Upper lobe of left lung (tissue), 6 donors: ENCODE measurements at places on chromosomes 3 and 15.

DNA sequence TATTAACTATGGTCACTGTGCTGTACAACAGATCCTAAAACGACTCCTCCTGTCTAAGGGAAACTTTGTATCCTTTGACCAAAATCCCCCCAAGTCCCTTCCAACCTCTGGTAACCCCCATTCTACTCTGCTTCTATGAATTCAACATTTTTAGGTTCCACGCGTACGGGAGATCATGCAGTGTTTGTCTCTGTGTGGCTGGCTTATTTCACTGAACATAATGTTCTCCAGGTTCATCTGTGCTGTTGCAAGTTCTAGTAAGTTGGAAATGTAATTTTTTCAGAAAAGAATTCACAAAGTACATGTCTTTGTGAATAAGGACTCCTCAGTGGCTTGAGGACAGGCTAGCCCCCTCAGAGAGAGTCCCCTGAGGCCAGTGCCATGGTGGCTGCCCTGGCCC is 66.1 kb downstream of the ATP10A start:
- H3K36me3 ChIP-seq = no peaks in the 10 kb centered on the region
- H3K27me3 ChIP-seq = no peaks in the 10 kb centered on the region
- no peak overlapping the region for H3K27ac ChIP-seq
- no peak overlapping the region for H3K4me3 ChIP-seq
- H3K4me1 ChIP-seq = peaks cover 6% of the 10 kb centered on the region
- no peak for DNase-seq

DNA sequence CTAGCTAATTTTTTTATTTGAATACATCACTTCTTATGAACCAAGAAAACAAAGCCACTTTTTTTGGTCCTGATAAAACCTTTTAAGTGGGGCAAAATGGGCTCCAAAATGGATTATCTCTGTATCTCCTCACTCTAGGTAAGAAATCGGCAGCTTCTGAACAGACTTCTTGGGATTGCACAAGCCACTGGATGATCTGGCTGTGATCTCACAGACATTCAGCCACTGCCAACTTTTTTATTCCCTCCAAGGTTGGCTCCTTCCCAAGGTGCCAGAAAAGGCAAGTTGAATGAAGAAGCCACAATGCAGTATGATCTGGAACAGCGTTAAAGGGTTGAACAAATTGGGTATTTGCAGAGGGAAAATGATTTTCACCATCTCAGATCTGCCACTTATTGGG is 73.2 kb downstream of the PRICKLE2 start:
- no peaks in the 10 kb centered on the region for H3K36me3 ChIP-seq
- H3K27ac ChIP-seq = peak overlapping the region; percentile 78
- peaks cover 4% of the 10 kb centered on the region for H3K4me1 ChIP-seq

DNA sequence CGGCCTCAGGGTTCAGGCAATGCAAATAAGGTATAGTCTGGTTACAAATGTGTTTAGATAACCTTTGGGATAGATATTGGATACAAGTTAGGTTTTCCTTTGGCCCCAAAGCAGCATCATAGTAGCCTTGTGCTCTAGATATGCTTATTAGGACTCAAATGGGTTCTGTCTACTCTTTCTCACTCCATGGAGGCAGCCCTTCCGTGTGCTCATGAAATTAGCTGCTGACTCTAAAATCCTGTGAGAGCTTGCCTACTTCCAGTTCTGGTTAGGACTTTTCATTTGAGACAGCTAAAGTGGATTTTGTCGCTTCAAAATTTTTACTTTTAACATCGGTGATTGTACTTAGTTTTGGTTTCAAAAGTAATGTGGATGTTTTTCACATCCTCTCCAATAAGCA is 1.6 kb downstream of the CDV3 start:
- H3K27me3 ChIP-seq = no peaks in the 10 kb centered on the region
- peak overlapping the region; percentile 49 for H3K4me3 ChIP-seq
- H3K36me3 ChIP-seq = peaks cover 17% of the 10 kb centered on the region
- peaks cover 51% of the 10 kb centered on the region for H3K4me1 ChIP-seq
- no peak for DNase-seq

- H3K36me3 ChIP-seq = no peaks in the 10 kb centered on the region
- no peak for DNase-seq
- no peak overlapping the region for H3K4me3 ChIP-seq
- no peak overlapping the region for H3K27ac ChIP-seq
These were observed 604.0 kb upstream of the LMCD1 start for GRCh38 chr3:7897655-7898054.

GRCh38 chr3:124890573-124891190 is 3.5 kb upstream of the ITGB5 start:
- H3K4me1 ChIP-seq = peaks cover 6% of the 10 kb centered on the region
- H3K36me3 ChIP-seq = no peaks in the 10 kb centered on the region
- DNase-seq = no peak

DNA sequence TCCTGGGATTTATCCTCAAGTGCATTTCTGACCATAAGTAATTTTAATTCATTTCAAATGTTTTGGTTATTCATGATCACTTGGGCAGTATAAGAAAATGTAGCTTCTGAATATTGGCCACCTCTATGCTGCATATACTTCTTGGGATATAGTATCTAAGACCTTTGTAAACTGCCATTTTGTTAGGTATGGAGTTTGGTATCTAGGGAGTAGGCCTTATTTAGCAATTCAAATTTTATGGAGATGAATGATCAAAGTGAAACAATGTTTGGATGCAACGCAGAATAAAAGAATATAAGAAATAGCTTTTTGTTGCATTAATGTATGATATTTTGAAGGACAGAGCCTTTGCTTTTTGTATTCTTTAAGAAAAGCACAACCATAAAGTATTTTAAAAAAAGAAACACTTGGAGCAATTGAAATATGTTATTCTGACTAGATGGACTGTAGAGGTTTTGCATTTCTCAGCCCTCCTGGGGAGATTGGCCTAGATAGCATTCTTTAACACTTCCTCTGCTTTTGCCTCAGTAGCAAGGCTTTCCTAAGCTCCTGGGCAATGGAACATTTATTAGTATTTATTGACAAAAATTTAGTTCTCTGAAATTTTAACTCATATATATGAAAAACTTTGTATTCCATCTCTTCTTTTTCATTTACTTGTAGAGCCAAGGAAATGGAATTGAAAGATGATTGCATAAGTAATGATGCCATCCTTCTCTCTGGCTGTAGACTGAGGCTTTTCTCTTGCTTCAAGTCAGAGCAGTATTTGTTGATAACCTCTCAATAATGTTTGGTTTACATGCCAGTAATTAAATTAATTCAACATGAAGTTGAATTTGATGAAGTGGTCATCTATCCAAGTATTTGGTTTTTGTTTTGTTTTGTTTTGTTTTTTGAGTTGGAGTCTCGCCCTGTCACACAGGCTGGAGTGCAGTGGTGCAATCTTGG is 61.8 kb upstream of the UTS2B start:
- no peak for DNase-seq
- H3K27me3 ChIP-seq = no peaks in the 10 kb centered on the region
- H3K27ac ChIP-seq = no peak overlapping the region
- no peak overlapping the region for H3K4me3 ChIP-seq

GRCh38 chr15:33587773-33588172 is 277.0 kb downstream of the RYR3 start:
- no peaks in the 10 kb centered on the region for H3K4me1 ChIP-seq
- H3K27ac ChIP-seq = no peak overlapping the region
- no peak overlapping the region for H3K4me3 ChIP-seq
- no peak for DNase-seq
- H3K36me3 ChIP-seq = no peaks in the 10 kb centered on the region

- no peak for DNase-seq
- no peaks in the 10 kb centered on the region for H3K27me3 ChIP-seq
- H3K27ac ChIP-seq = no peak overlapping the region
- H3K36me3 ChIP-seq = no peaks in the 10 kb centered on the region
These were observed 270.3 kb upstream of the CFAP20DC start for GRCh38 chr3:59320080-59320479.

- H3K27ac ChIP-seq = no peak overlapping the region
- H3K4me3 ChIP-seq = no peak overlapping the region
- H3K36me3 ChIP-seq = no peaks in the 10 kb centered on the region
- no peaks in the 10 kb centered on the region for H3K4me1 ChIP-seq
- no peak for DNase-seq
These were observed 41.7 kb downstream of the CADPS start for GRCh38 chr3:62833538-62833937.

GRCh38 chr3:178706411-178706810 is 170.2 kb downstream of the KCNMB2 start:
- no peak overlapping the region for H3K27ac ChIP-seq
- H3K27me3 ChIP-seq = no peaks in the 10 kb centered on the region
- H3K36me3 ChIP-seq = no peaks in the 10 kb centered on the region
- no peak for DNase-seq
- no peaks in the 10 kb centered on the region for H3K4me1 ChIP-seq

- no peaks in the 10 kb centered on the region for H3K4me1 ChIP-seq
- H3K36me3 ChIP-seq = no peaks in the 10 kb centered on the region
- no peak overlapping the region for H3K27ac ChIP-seq
- DNase-seq = no peak
These were observed 22.5 kb downstream of the SLC41A3 start for GRCh38 chr3:126061301-126062032.

- no peaks in the 10 kb centered on the region for H3K27me3 ChIP-seq
- no peak overlapping the region for H3K27ac ChIP-seq
- no peak for DNase-seq
- H3K4me1 ChIP-seq = no peaks in the 10 kb centered on the region
- H3K36me3 ChIP-seq = no peaks in the 10 kb centered on the region
These were observed 34.2 kb upstream of the PRR23E start for GRCh38 chr3:127158614-127159229.

DNA sequence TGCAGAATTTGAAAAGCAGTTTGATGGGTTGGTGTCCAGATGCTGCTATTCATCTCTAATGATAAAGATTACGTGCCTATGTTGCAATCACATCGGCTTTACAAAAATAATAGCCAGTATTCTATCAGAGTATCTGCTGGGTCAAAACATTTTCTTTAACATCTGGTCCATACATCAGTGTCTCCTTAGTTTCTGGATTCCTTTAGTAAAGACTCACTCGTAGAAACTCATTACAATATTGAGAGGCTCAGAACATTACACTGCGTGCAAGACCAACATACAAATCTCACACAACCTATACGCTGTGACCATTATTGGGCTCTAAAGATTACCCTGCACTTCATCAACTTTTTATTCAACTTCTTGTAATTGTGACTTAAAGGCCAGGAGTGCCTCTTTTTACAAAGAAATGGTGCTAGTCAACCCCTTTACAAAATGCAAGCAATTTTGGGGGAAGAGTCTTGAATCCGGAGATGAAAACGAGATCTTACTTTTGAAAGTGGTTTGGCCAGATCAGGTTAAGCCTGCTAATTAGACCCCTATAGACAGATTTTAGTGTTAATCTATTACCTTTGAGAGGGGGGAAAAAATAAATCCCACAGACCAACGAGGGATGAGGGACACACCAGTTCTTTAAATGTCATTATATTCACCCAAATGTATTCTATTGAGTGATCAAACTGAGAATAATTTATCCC is 2.9 kb downstream of the TRA2B start:
- no peak for DNase-seq
- H3K27me3 ChIP-seq = no peaks in the 10 kb centered on the region
- H3K27ac ChIP-seq = peak overlapping the region; percentile 99
- H3K36me3 ChIP-seq = peaks cover 8% of the 10 kb centered on the region
- peaks cover 54% of the 10 kb centered on the region for H3K4me1 ChIP-seq
- peak overlapping the region; percentile 12 for H3K4me3 ChIP-seq

GRCh38 chr15:81152339-81152738 is 18.3 kb downstream of the CFAP161 start:
- no peak overlapping the region for H3K27ac ChIP-seq
- H3K27me3 ChIP-seq = no peaks in the 10 kb centered on the region
- DNase-seq = no peak
- H3K36me3 ChIP-seq = peaks cover 8% of the 10 kb centered on the region

DNA sequence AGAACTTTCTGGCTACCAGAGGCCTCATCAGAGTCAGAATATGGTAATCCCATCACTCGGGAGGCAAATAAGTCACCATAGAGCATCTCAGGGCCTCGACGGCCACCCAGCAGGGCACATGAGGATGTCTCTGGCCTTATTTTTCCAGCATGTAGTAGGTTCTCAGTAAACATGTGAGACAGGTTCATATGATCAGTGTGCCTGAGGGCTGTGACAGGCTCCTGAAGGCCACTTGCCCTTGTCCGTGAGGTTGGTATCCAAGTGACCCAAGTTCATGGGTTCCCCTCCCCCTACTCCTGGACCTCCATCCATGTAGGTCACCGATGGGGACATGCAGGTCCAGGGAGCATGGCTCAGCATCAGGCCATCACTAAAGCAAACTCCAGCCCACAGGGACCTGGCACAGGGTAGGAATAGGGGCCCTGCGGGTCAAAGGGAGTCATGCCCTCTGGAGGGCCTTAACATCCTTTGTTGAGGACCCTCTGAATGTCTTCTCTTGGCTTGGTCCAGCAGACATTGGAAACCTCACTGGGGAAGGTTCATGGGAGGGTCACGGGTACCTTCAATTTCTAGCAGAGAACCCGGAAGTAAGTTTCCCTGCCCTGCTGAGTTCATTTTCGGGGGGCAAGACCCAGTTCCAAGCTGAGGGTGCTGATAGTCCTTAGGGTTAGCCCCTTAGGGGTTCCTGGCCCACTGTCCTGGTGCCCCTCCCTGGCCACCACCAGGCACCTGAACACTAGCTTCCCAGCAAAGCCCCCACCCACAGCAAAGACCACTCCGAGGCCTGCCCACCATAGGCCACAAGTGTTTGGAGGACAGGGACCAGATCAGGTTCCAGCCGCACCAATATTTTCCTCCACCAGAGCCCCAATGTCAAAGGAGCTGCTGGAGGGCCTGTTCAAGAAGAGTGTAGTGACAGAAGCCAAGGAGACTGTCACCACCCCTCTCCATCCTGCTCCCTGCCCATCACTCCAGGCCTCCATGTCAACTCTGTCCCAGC is 61.1 kb downstream of the ZNF445 start:
- H3K4me3 ChIP-seq = no peak overlapping the region
- no peaks in the 10 kb centered on the region for H3K4me1 ChIP-seq

GRCh38 chr15:29233566-29233965 is 36.1 kb downstream of the NSMCE3 start:
- DNase-seq = no peak
- no peaks in the 10 kb centered on the region for H3K4me1 ChIP-seq
- no peaks in the 10 kb centered on the region for H3K36me3 ChIP-seq
- H3K27ac ChIP-seq = no peak overlapping the region

DNA sequence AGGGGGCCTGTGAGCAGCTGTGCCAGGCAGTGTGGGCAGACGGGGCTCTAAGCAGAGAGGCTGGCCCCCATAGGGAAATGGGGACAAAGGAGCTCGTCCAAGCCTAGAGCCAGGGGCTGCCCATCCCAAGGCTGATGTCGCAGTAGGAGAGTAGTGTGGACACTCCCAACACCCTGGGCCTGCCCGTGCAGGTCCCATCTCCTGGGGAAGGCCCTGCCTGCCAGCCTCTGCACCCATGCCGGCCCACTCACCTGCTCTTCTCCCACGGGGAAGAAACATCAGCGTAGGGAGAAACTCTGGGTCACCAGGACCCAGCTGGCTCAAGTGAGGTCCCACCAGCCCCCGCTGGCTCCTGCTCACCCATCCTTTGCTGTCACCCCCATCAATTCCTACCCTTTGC is 10.7 kb upstream of the DUSP7 start:
- H3K4me3 ChIP-seq = no peak overlapping the region
- no peak overlapping the region for H3K27ac ChIP-seq
- H3K27me3 ChIP-seq = no peaks in the 10 kb centered on the region
- H3K36me3 ChIP-seq = no peaks in the 10 kb centered on the region

- H3K27ac ChIP-seq = peak overlapping the region; percentile 46
- H3K4me1 ChIP-seq = peaks cover 30% of the 10 kb centered on the region
- no peak overlapping the region for H3K4me3 ChIP-seq
- H3K36me3 ChIP-seq = no peaks in the 10 kb centered on the region
- H3K27me3 ChIP-seq = no peaks in the 10 kb centered on the region
These were observed 26.2 kb upstream of the SPTBN5 start for GRCh38 chr15:41919954-41920538.
